ENCODE measurements at places on chromosomes 16 and 17. TPM values are rescaled to one million over a fixed set of nuclear protein-coding genes. Genes with fewer than 3 reads are reported as not detected.

The KRT40 gene
- not detected for polyA plus RNA-seq

The TEKT5 gene
- not detected for polyA plus RNA-seq

The CA4 gene
- not detected for polyA plus RNA-seq

The ITGA3 gene
- polyA plus RNA-seq, result 4.8 TPM

The ABCA10 gene
- polyA plus RNA-seq, result not detected

GRCh38 chr17:14972844-14973243 is 292.3 kb downstream of the PMP22 start:
- no peak for DNase-seq

- no peak for DNase-seq
These were observed 2.4 kb downstream of the CCR7 start for GRCh38 chr17:40562838-40563219.

GRCh38 chr16:67000384-67001351 is 12.3 kb downstream of the CES4A start:
- DNase-seq, result peak; percentile 63

GRCh38 chr16:9913604-9914326 is 268.5 kb downstream of the GRIN2A start:
- DNase-seq, result no peak

- no peak for DNase-seq
These were observed 3.3 kb downstream of the KRT37 start for GRCh38 chr17:41421116-41421515.

The EFNB3 gene
- not detected for polyA plus RNA-seq

The KRT13 gene
- polyA plus RNA-seq, result not detected

- DNase-seq, result no peak
These were observed 264.2 kb upstream of the ZFHX3 start for GRCh38 chr16:73311857-73312723.

The EPX gene
- polyA plus RNA-seq, result not detected

- peak; percentile 75 for DNase-seq
These were observed 7.0 kb downstream of the TMC8 start for GRCh38 chr17:78137392-78138203.

The PROCA1 gene
- polyA plus RNA-seq, result 0.12 TPM

DNA sequence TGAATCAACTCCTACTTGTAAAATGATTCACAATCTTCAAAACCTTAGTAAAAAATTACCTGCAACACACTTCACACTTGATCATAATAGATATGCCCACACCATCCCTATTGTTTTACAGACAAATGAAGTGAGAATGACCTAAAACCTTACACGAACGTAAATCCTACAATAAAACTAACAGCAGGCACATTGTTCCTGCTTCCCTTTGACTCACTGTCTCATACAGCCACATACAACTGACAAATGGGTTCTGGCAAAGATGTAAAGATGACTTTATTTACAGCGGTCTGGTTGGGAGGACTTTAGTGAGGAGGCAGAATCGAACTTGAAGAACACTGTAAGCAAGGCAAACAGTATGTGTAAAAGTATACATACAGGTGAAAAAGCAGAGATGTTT is 188.7 kb downstream of the MYO1D start:
- no peak for DNase-seq

GRCh38 chr16:5903153-5903552 is 805.6 kb upstream of the EEF2KMT start:
- no peak for DNase-seq

- no peak for DNase-seq
These were observed 19.1 kb downstream of the ABCC3 start for GRCh38 chr17:50653738-50654137.

The TTYH2 gene
- 7.0 TPM for polyA plus RNA-seq

The CDYL2 gene
- polyA plus RNA-seq, result 2.5 TPM

The OMG gene
- not detected for polyA plus RNA-seq

The TAC4 gene
- not detected for polyA plus RNA-seq

- no peak for DNase-seq
These were observed 24.1 kb downstream of the PIK3R6 start for GRCh38 chr17:8843344-8843743.

DNA sequence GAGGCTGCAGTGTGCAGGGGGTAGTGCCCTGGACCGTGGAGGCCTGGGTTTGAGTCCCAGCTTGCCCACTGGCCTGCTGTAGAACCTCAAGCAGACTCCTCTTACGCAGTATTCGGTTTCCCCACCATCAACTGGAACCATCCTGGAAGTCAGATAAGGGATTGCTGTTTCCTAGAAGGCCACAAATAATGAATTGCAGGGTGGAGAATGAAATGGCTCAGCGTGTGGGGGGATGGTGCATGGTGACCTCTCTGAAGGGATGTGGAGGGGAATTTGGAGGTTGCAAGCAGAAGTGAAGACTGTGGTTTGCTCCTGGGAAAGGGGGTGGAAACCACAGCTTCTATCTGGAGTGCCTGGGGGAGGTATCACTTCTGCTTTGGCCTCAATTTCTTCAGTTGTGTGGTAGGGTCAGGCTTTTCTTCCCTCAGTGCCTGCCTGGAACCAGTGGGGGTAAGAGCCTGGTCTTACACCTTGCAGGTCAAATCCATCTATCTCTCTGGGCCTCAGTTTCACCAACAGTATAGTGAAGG is 1.7 kb downstream of the ADGRG5 start:
- DNase-seq, result no peak

DNA sequence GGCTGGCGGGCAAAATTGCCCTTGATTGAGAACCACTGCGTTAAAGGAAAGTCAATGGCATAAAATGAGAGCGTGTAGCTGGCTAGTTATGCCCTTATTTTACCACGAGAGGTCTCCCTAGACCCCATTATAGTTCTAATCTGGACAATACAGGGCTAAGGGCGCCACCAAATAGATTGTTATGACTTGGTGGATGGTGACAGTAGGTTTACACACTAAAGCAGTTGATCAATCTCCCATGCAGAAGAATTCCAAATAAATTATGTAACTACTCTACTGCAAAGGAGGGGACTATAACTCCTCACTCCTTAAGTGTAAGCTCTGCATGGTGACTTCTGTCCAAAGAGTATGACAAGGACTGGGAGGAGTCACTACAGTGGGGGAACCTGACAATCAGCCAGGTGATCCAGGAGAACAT is 20.4 kb upstream of the YPEL2 start:
- DNase-seq, result peak; percentile 63

The VTN gene
- not detected for polyA plus RNA-seq

GRCh38 chr17:60506312-60506711 is 19.7 kb downstream of the APPBP2 start:
- no peak for DNase-seq

GRCh38 chr16:84851192-84852127 is 31.7 kb downstream of the CRISPLD2 start:
- no peak for DNase-seq

- DNase-seq, result no peak
These were observed 13.0 kb downstream of the RIPOR1 start for GRCh38 chr16:67541391-67542263.

The HOXB13 gene
- not detected for polyA plus RNA-seq

DNA sequence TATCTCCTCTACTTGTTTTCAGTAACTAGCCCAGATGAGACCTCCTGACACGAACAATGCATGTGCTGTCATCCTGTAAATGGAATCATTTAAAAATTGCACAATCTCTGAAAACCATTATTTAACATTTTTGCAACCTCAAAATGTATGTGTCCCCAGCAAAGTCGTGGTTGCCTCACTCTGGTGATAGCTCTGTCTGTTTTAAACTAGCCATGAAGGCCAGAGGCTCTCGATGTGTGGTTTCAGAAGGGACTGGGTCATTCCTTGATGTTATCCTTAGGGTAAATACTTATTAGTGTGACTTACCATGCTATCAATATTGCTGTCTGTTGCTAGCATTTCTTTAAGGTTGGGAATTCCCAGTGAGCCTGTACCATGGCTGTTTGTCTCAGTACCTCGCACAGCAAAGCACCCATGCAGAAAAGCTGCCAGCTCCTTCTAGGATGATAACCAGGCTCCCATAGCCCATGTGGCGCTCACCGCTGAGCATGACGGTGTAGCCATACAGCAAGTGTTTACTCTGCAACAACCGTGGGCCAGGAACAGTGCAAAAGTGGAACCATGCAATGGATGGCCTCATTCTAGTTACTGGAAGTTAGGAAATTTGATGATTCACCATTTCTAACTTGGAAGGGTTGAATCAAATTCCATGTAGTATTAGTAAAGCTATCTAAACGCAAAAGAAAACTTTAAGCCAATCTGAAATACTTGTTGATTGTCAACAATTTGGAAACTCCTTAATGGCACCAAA is 2.9 kb upstream of the PGS1 start:
- DNase-seq, result no peak

DNA sequence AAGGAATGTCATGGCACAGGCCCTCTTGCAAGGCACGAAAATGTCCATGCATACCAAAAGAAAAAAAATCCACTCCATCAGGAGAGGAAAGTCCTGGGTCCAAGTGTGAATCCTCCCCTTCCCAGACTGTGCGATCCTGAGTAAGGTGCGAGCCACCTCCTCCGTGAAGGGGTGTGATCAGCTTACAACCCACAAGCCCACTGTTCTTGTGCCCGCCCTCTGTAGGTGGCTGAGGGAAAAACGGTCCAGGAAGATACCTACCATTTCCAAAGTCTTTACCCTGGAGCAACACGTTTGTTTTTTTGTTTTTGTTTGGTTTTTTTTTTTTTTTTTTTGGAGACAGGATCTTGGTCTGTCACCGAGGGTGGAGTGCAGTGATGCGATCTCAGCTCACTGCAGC is 116.5 kb downstream of the ZNF423 start:
- DNase-seq, result no peak

The ALOXE3 gene
- 0.20 TPM for polyA plus RNA-seq

The TPSG1 gene
- not detected for polyA plus RNA-seq

GRCh38 chr17:44933824-44934744 is 13.5 kb downstream of the KIF18B start:
- DNase-seq, result no peak
